Germinal center (tissue), 1 donor: ENCODE measurements at places on chromosomes 4 and X.

GRCh38 chr4:14906805-14907204 lies 95.5 kb upstream of the CPEB2 start:
- no peak for DNase-seq

GRCh38 chr4:18319431-18319830 lies 297.9 kb upstream of the LCORL start:
- DNase-seq: no peak

DNA sequence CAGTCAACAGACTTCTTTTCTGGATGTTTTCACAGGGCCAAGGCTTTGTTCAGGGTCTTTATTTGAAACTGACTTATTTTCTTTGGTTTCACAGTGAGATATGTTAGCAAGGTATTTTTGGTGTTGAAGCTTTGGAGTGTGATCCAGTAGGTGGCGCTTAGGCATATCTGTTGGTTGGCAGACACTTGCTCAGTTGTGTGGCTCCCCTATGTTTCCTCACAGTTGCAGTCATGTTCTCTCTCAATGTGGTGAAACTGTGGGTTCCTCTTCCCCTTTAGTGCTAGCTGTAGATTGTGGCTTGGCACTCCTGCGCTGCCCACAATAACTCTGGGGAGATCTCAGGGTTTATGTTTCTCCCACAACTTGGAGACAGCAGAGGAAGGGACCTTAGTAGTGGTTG lies 460.8 kb downstream of the SLITRK2 start:
- no peak for DNase-seq

- DNase-seq: no peak
Measured at GRCh38 chrX:47078129-47079043, at the start of gene RGN. TSS of gene RGN (plus strand) at chrX:47078443. CDS start at chrX:47081145, 2,702 bp downstream.

DNA sequence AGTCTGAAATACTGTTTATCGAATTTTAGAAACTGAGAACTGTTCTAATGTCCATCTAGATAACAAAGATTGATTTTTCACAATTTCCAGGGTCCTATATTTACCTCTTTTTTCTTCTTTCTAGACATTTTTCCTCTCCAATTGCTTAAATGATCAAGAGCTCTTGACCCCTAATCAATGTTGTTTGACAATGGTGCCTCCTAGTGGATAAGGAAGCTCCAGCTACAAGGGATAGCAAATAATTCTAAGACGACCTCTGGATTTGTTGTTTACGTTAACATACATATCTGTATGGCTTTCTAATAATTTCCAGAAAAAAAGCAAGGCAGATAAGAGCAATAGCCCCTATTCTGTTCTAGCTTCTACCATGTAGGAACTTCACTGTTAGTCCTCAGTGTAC lies 35.8 kb downstream of the GPR82 start:
- DNase-seq: no peak

- no peak for DNase-seq
Measured at GRCh38 chr4:55783584-55783983, 36.0 kb upstream of the EXOC1L start.

DNA sequence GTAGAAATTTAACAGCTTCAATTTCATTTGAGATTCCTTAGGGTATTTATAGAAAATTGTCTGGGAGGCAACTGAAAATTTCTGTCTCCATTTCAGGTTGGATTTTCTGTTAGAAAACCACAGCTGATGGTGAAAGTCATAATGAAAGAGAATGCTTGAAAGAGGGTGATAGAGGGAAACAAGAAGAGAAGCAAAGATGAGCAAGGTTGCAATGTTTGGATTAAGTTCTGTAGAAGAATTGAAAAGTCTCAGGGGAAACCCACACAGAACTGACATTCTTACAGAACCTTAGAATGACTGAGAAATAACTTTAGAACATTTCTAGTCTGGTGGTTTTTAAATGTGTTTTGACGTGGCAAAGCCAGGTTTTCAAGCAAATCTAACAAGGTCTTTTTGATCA lies 14.7 kb downstream of the GBA3 start:
- DNase-seq: no peak
